ENCODE measurements at places on chromosomes 1 and 21.

DNA sequence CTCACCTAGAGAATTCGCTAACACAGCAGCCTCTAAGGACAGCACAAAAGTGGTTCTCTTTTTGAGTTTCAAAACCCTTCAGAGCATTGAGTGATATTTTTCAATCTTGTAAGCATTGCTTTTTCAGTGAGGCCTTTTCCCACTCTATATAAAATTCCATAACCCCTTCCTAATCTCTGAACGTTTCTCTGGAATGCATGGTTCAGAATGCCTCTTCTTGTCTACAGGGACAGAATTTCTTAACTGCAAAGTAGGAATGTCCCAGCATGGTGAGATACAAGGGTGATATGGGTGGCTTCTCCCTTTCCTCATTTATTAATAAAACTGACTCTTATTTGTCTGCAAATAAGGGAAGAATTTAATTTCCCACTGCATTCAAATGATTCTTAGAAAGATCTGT lies 377.9 kb downstream of the LTN1 start:
- no peak for DNase-seq
- no peaks in the 10 kb centered on the region for H3K27me3 ChIP-seq
- no peak overlapping the region for H3K4me3 ChIP-seq
- no peaks in the 10 kb centered on the region for H3K4me1 ChIP-seq
- H3K36me3 ChIP-seq: no peaks in the 10 kb centered on the region

- H3K4me3 ChIP-seq: no peak overlapping the region
- DNase-seq: no peak
- H3K36me3 ChIP-seq: no peaks in the 10 kb centered on the region
- H3K27ac ChIP-seq: no peak overlapping the region
These were observed 1165.7 kb downstream of the BRINP3 start for GRCh38 chr1:189311915-189312314.

DNA sequence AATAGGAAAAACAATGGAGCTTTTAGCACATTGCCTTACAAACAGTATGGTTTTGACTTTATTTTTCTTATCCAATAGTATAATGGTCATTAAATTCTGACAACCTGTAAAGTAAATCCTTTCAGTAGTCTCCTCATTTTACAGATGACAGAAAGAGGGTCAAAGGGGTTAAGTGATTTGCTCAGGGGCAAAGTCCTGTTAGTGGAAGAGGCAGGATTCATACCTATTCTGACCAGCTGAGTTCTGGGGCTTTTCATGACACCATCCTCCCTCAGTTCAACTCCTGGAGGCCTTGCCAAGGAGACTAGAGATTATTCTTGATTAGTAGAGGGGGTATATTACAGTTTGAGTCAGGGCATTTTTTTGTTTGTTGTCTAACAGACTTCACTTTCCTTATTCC lies 278.7 kb upstream of the DUSP10 start:
- DNase-seq: no peak
- H3K27me3 ChIP-seq: no peaks in the 10 kb centered on the region
- no peaks in the 10 kb centered on the region for H3K36me3 ChIP-seq
- no peaks in the 10 kb centered on the region for H3K4me1 ChIP-seq

DNA sequence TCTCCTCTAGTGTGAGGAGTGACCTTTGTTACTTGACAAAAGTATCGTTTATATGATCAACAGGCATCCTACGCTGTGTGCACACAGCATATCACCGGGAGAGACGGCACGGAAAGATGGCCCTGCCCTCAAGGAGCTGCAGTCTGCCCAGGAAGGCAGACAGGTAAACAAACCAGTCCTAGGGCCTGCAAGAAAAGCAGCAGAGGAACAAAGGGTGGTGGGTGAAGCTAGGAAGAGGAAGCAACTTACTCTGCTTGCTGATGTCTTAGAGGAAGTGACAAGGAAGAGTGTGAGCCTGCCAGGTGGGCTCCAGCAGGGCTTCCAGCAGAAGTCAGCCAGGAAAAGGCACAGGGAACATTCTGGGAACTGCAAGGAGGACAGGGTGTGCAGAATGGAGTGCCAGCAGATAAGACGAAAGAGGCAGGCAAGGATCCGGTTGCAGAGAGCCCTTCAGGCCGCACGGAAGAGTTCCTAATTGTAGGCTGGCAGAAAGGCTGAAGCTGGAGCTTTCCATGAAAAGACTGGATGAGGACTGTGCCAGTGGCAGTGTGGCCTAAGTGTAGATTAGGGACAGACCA lies 106.7 kb downstream of the SLC45A1 start:
- no peaks in the 10 kb centered on the region for H3K27me3 ChIP-seq
- no peaks in the 10 kb centered on the region for H3K36me3 ChIP-seq
- no peak for DNase-seq
- peaks cover 28% of the 10 kb centered on the region for H3K4me1 ChIP-seq

- peak overlapping the region; percentile 20 for H3K4me3 ChIP-seq
- no peaks in the 10 kb centered on the region for H3K27me3 ChIP-seq
- no peak for DNase-seq
- no peak overlapping the region for H3K27ac ChIP-seq
- peaks cover 4% of the 10 kb centered on the region for H3K4me1 ChIP-seq
These were observed 99.5 kb upstream of the BACE2 start for GRCh38 chr21:41068496-41068895.

- no peaks in the 10 kb centered on the region for H3K36me3 ChIP-seq
- H3K27ac ChIP-seq: no peak overlapping the region
- no peaks in the 10 kb centered on the region for H3K4me1 ChIP-seq
- no peaks in the 10 kb centered on the region for H3K27me3 ChIP-seq
- H3K4me3 ChIP-seq: no peak overlapping the region
These were observed 16.3 kb downstream of the CNIH3 start for GRCh38 chr1:224632381-224632871.

- H3K27me3 ChIP-seq: no peaks in the 10 kb centered on the region
- peaks cover 14% of the 10 kb centered on the region for H3K4me1 ChIP-seq
These were observed 77.9 kb upstream of the LPGAT1 start for GRCh38 chr1:211908453-211908852.

DNA sequence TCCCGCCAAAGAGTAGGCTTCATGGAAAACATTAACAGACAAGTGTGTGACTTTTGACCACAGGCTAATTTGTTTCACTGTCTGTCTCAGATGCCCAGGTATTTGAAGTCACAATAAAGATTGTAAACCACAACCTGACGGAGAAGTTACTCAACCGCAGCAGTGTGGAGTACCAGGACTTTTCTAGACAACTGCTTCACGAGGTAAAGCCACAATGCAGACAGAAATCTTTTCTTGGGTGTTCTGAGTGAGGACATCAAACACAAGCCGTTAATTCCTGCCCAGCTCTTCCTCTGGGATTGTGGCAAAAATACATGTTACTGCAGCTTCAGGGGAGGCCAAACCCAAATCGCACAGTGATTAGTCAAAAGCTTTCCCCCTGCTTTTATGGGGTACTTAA lies 31.0 kb downstream of the UMODL1 start:
- no peak for DNase-seq
- no peaks in the 10 kb centered on the region for H3K27me3 ChIP-seq
- H3K4me1 ChIP-seq: peaks cover 7% of the 10 kb centered on the region
- no peaks in the 10 kb centered on the region for H3K36me3 ChIP-seq
- no peak overlapping the region for H3K4me3 ChIP-seq

DNA sequence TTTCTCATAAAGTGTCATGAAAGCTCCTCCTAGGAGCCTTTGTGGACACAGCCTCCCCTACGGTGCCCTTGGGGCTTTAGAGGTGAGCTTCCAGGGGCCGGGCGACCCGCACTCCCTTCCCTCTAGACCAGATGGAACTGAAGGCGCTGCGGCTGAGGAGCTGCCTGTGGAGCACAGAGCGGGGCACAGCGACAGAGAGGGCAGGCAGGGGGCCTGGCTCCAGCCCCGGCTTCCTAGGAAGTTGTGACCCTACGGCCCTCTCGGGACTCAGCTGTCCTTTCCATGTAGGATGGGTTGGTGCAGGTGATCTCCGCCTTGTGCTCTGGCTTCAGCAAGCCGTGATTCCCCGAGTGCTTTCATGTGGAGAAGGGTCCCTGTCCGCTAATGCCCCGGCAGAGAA lies 23.6 kb upstream of the NEK2 start:
- H3K4me3 ChIP-seq: no peak overlapping the region
- no peak for DNase-seq
- H3K4me1 ChIP-seq: peaks cover 23% of the 10 kb centered on the region
- no peak overlapping the region for H3K27ac ChIP-seq

DNA sequence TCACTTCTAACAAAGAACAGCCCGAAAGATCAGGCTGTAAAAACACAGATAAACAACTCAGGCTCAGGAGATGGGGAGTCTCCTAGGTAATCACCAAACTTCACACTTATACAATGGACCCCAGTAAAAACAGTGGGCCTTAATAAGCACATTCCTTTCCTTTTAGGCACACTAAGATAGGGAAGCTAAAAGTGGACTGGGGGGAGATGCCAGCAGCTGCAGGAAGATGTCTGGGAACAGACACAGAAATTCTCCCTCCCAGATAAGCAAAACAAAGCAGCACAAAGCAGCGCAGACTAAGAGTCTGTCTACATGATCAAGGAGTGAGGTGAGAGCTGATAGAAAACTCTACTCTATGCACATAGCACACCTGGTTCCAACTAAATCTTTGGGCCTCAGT lies 29.0 kb upstream of the CTBS start:
- H3K36me3 ChIP-seq: no peaks in the 10 kb centered on the region
- peak overlapping the region; percentile 53 for H3K27ac ChIP-seq
- H3K4me1 ChIP-seq: peaks cover 17% of the 10 kb centered on the region
- DNase-seq: no peak
- no peaks in the 10 kb centered on the region for H3K27me3 ChIP-seq

DNA sequence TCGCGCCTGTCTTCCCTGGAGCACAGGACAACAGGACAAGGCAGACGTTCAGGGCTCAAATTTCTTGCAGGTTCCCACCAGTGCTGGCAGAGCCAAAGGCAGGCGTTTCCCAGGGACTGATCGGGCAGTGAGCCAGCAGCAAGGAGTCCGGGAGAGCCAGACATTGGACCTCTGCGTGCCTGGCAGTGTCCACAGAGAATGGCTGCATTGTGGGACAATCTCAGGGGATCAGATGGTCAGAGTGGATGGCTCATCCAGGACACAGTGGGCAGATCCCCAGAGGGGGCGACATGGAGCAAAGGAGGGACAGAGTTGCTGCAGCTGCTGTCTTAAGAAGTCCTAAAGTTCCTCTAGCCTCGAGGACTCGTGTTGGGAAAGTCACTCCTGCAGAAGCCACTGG lies 4.6 kb downstream of the TMEM63A start:
- peak overlapping the region; percentile 57 for H3K27ac ChIP-seq
- no peak for DNase-seq
- no peak overlapping the region for H3K4me3 ChIP-seq

- H3K4me3 ChIP-seq: no peak overlapping the region
- no peaks in the 10 kb centered on the region for H3K27me3 ChIP-seq
- no peak overlapping the region for H3K27ac ChIP-seq
- DNase-seq: no peak
- H3K4me1 ChIP-seq: no peaks in the 10 kb centered on the region
- H3K36me3 ChIP-seq: no peaks in the 10 kb centered on the region
These were observed 21.5 kb upstream of the SLC44A5 start for GRCh38 chr1:75632350-75632949.

DNA sequence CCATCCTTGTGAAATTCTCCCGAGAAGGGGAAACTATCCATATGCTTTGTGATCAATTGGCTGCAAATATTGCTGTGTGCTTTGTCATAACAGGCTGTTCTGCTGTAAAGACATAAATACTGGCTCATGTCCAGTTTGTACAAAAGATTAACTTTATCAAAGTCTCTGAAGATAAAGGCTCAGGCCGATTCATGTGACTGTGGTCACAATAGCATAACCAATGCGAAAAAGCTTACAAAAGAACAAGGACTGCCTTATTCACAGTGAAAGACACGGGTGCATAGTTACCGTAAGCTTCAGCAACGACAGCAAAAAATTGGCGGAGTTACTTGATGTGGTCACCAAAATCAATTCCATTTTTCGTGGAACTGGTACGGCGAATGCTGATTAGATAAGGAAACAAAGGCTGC lies 173.6 kb upstream of the CHRM3 start:
- H3K27ac ChIP-seq: no peak overlapping the region
- no peak overlapping the region for H3K4me3 ChIP-seq
- H3K27me3 ChIP-seq: no peaks in the 10 kb centered on the region

GRCh38 chr1:243746751-243747150 lies 103.3 kb downstream of the AKT3 start:
- DNase-seq: no peak
- H3K4me1 ChIP-seq: no peaks in the 10 kb centered on the region
- H3K4me3 ChIP-seq: no peak overlapping the region
- no peaks in the 10 kb centered on the region for H3K36me3 ChIP-seq
- no peak overlapping the region for H3K27ac ChIP-seq
- H3K27me3 ChIP-seq: no peaks in the 10 kb centered on the region

GRCh38 chr1:243428617-243429342 lies 172.9 kb downstream of the SDCCAG8 start:
- DNase-seq: no peak
- no peak overlapping the region for H3K4me3 ChIP-seq
- H3K27ac ChIP-seq: no peak overlapping the region

- H3K27ac ChIP-seq: no peak overlapping the region
- peaks cover 10% of the 10 kb centered on the region for H3K27me3 ChIP-seq
- no peaks in the 10 kb centered on the region for H3K36me3 ChIP-seq
- no peak overlapping the region for H3K4me3 ChIP-seq
- no peaks in the 10 kb centered on the region for H3K4me1 ChIP-seq
These were observed 54.9 kb upstream of the TSPAN2 start for GRCh38 chr1:115144176-115144575.

DNA sequence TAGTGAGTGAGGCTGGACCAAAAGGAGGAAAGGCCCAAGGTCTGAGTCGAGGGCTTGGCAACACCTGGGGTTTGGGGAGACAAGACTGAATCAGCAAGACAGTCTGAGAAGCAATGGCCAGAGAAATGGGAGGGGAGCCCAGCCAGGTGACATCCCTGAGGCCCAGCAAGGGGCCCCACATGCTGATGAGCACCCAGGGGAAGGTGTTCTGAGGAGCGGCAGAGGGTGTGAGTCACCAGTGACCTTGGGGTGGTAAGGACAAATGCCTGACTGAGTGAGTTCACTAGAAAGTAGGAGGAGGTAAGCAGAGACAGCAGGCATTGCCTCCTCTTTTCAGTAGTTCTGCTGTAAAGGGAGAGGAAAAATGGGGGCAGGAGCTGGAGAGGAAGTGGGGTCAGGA lies 192.4 kb upstream of the GALNT2 start:
- H3K4me3 ChIP-seq: no peak overlapping the region
- H3K27ac ChIP-seq: no peak overlapping the region
- H3K27me3 ChIP-seq: peaks cover 17% of the 10 kb centered on the region
- DNase-seq: no peak

DNA sequence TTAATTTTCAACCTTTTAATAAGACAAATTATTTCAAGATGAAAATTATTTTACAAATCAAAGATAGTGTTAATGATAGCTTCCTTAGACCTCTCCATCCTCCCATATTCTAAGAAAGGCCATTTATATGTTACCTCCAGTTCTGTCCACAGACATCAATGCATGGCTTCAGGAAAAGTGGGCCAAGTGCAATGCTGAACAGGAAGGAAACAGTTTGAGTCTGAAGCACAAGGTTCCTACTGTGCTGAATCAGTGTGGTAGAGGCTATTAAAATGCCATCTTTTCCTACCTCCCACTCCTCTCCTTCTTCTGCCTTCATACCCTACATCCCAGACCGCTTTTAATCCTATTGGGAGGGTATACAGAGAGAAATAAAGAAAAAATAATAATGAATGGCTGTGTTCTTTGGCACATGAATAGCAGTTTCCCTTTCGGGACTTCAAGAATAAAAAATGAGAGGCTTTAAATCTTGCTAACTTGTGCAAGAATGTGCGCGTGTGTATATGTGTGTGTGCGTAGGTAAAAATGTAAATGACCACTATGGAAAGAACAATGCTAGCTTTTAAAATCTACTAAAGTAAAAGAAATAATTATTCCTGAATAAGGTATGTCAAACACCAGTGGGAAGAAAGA lies 62.6 kb upstream of the C1orf105 start:
- H3K36me3 ChIP-seq: no peaks in the 10 kb centered on the region
- peak overlapping the region; percentile 12 for H3K4me3 ChIP-seq
- H3K27ac ChIP-seq: peak overlapping the region; percentile 88
- H3K4me1 ChIP-seq: peaks cover 32% of the 10 kb centered on the region
